Caco-2 (cell line): ENCODE measurements at places on chromosomes 3 and 15. TPM values are rescaled to one million over a fixed set of nuclear protein-coding genes. Genes with fewer than 3 reads are reported as not detected.

Gene HRG
- total RNA-seq: 0.12 TPM in 1 of 2 replicates, not detected in the other

Gene CNTN3
- total RNA-seq: not detected in 2 replicates

Gene SCN11A
- 0.12 TPM in 1 of 2 replicates, not detected in the other for total RNA-seq

Gene TEX9
- total RNA-seq: 1.0 and 1.9 TPM in 2 replicates

Gene COLQ
- 0.26 TPM in 1 of 2 replicates, not detected in the other for total RNA-seq

Gene GOLGA6L7
- total RNA-seq: not detected in 2 replicates

Gene AP2M1
- total RNA-seq: 202 and 214 TPM in 2 replicates

Gene GOLGA8S
- total RNA-seq: not detected in 2 replicates

Gene SLC22A13
- 0.36 and 0.63 TPM in 2 replicates for total RNA-seq

DNA sequence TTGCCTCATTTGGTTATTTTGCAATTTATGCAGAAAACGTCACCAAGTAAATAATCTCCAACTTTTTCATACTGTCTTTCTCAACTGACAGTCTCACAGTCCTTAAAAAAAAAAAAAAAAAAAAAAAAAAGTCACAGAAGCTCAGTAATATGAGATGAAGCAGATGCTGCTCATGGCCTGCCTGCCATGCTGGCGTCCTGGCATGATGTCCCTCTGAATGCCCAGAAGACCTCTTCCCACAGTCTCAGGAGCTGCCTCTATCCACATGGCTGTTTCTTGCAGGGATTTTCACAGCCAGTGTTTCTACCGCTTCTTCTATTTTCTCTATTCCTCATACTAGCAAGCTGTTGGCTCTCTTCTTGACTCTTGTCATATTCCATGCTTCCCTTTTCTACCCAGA, 87.7 kb downstream of the TGFBR2 start:
- no peak for DNase-seq

DNA sequence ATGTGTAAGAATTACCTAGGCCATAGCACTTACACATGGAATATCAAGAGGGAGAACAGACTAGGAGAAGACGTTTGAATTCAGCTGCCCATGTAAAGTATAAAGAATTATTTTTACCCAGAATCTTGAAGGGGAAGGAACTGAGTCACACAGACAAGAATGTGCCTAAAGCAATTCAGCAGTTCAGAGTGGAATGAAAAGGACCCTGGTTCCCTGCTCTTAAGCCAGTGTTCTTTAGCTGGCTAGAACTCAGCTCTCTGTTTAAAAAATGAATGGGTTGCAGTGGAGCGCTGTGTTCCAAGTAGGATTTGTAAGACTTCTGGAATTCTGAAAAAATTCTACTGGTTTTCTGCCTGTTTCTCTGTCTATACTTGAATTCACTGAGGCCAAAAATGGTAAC, 440.2 kb downstream of the LPP start:
- no peak for DNase-seq

DNA sequence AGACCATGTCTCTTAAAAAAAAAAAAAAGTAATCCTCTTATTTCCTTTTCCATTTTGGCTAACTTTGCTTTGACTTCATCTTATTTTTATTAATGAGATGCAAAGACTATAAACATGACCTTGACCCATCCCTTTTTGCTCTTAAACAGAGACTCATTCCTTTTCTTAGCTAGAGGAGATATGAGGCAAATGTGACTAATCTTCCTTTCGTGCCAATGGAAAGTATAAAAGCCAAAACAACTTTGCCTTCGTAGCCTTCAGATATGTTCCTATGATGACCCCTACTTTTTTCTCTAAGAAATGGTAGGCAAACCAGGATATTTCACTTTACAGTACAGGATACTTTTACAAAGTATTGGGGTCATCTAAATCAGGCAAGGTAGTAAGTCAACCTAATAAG, 36.9 kb upstream of the GOLGB1 start:
- no peak for DNase-seq

DNA sequence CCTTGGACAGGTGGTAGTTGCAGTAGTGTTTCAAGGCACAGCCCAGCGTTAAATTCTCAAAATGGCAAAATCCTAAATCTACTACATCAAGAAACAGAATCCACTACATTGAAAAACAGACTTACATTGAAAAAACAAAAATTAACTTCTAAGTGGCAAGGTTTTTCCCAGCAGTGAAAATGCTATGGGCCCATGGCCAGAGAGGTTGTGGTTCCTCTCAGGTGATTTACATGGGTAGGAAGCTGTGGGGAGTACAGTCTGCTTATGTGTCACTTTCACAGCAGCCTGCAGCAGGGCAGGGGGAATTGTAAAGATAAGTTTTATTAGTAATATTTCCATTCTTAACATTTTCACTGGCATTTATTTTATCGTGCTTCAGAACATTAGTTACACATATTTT, 24.9 kb downstream of the TTC14 start:
- no peak for DNase-seq

DNA sequence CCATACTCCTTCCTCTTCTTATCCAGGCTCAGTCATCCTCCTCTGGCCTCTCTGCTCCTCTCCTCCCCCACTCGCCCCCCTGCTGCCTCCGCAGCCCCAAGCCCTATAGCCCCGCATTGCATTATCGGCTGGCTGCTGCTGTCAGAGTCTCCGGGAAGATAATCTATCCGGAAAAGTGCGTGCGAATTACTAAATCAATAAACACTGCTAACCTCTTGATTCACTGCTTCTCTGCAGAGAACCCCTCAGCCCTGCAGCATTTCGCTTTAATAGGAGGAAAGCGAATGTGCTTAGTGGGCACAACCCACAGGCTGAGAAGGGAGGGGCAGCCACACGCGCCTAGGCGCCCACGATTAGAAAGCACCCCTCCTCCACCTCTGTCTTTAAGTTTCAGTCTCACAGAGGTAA, 167.6 kb downstream of the ABHD5 start:
- DNase-seq: no peak

- no peak for DNase-seq
These were observed 235.3 kb downstream of the ARRDC4 start for GRCh38 chr15:98195796-98196195.

DNA sequence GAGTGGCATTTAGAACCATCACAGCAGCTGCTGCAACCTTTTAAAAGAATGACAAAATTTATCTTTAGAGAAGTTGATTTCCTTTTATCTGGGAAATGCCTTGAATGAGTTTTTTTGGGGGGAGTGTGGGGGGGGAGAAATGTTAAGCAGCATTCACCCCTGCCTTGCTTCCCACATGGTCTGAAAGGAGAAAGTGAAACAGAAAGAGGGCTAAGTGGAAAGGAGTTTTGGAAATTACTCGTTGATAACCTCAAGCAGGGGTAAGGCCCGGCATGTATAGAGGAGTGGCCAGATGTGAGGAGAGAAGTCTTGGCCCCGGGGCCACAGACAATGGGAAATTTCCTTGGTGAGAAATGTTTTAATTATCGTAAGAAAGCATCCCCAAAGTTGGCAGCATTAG, 23.5 kb downstream of the B3GALNT1 start:
- no peak for DNase-seq

GRCh38 chr3:128254967-128255366, 101.7 kb downstream of the EEFSEC start:
- DNase-seq: no peak

GRCh38 chr3:137987723-137988122, 22.2 kb upstream of the CLDN18 start:
- no peak for DNase-seq
